Hypothalamus (tissue), 51 donors: ENCODE measurements at places on chromosomes 5 and 9.

GRCh38 chr9:33131790-33132772 is 35.1 kb downstream of the B4GALT1 start:
- no peak for DNase-seq

- DNase-seq, result no peak
These were observed 73.7 kb downstream of the TENT4A start for GRCh38 chr5:6786786-6787495.

GRCh38 chr9:32992595-32993238 is 8.7 kb downstream of the APTX start:
- DNase-seq, result no peak

DNA sequence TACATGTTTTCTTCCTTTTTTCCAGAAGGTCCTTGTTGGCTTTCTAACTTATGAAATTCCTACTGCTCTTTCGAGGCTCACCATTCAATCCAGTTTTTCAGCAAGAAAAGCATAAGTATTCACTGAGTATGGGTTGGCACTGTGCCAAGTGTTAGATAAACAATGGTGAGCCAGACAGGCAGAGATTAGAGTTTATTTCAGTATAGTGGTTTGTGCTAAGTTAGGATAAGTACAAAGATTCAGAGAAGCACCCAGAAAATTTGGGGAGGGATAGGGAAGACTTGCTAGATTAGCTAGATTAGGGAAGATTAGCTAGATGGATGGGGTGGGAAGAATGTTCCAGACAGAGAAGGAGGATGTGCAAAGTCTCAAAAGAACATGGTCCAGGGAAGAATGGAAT is 122.9 kb downstream of the OXCT1 start:
- no peak for DNase-seq

- no peak for DNase-seq
These were observed 7.9 kb upstream of the NEUROG1 start for GRCh38 chr5:135543485-135544304.

- DNase-seq, result no peak
These were observed 74.4 kb downstream of the FGF18 start for GRCh38 chr5:171493646-171494393.

DNA sequence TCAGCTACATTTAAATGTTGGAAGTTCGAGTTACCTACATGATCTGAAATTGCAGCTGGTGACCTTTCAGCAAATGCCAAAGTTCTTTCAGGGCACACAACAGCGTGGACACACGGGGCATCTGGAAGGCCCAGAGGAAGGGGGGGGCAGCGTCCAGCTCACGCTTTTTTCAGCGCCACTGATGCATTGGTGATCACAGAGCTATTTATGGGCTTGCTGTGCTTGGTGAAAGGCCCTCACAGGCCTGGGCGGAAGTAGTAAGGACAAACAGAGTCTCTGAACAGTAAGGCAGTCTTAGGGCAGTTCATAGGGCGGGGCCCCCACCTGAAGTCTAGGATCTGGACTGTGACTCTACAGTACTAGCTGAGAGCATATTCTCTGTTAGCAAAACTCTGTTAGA is 6.6 kb upstream of the FBP2 start:
- no peak for DNase-seq

- DNase-seq, result no peak
These were observed 64.7 kb downstream of the UBE2R2 start for GRCh38 chr9:33881635-33882034.

DNA sequence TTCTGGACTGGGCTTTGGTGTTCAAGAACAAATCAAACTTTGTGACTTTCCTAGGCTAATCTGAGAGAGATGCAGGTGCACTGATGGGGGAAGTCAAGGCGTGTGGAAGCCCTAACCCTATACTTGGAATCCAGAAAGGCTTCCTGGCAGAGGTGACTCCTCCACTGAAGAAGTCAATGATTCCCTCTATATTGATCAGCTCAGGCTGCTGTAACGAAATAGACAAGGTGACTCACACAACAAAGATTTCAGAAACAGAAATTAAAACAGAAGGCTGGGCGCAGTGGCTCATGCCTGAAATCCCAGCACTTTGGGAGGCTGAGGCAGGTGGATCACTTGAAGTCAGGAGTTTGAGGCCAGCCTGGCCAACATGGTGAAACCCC is 69.6 kb upstream of the GGTA1 start:
- no peak for DNase-seq

- DNase-seq, result no peak
These were observed 31.0 kb upstream of the GNA14 start for GRCh38 chr9:77679088-77679487.

- DNase-seq, result no peak
These were observed 43.0 kb downstream of the SFXN1 start for GRCh38 chr5:175521313-175521833.

DNA sequence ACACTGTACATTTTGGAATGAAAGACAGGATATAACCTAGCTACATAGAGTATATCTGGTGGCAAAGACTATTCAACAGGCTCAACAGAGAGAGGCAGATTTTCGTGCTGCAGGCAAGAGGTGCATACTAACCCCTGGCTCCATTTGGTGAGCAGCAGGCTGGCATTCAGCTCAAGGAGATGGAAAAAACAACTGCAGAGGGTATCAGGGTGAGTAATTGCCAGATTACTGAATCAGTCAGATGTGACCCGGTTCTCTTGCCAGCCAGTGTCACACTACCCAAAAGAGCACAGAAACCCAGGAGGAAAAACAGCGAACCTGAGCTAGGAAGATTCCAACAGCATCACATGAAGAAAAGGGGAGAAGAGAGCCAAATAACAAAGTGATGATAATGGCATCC is 130.4 kb upstream of the PRLR start:
- DNase-seq, result no peak

DNA sequence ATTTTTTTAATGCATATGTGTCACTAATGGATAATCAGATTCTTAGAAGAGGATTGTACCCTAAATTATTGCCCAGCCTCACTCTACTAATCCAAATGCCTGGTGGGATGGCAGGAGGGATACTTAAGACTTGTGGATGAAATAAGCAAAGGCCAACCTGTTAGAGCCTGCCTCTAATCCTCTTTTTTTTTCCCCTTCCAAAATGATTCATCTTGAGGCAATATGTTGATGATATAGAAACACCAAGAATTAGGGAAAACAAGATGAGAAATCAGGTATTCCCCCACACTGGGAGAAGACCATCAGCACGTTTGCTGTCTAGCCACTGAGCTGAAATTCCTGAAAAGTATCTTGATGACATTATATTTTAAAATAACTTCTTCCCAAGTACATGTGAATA is 52.0 kb downstream of the RFK start:
- DNase-seq, result no peak

DNA sequence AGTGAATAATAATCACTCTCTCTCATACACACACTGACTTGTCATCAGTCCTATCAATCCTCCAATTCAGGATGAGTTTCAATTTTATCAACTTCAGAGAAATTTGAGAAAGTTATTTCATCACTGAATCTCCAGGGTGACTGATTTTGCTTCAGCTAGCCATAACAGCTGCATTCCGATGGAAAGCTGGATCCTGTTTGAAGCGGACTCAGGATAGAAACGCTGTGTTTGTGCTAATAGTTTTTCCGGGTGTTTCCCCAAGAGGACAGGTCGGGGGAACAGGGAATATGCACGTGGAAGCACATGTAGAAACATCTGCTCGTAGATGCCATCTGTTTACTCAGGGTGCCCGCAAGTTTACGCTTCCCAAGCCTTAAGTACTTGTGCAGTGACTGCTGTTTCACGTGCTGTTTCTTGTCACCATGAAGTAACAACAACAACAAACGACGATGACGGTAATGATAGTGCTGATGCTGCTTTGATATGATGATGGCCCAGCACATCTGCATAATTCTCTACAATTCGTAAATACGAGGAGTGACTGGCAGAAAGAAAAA is 263.7 kb upstream of the DAPK1 start:
- no peak for DNase-seq

GRCh38 chr5:177592905-177593304 is 902 bp downstream of the TMED9 start:
- no peak for DNase-seq

GRCh38 chr5:179759581-179760551 is 27.2 kb downstream of the MAML1 start:
- DNase-seq, result no peak

DNA sequence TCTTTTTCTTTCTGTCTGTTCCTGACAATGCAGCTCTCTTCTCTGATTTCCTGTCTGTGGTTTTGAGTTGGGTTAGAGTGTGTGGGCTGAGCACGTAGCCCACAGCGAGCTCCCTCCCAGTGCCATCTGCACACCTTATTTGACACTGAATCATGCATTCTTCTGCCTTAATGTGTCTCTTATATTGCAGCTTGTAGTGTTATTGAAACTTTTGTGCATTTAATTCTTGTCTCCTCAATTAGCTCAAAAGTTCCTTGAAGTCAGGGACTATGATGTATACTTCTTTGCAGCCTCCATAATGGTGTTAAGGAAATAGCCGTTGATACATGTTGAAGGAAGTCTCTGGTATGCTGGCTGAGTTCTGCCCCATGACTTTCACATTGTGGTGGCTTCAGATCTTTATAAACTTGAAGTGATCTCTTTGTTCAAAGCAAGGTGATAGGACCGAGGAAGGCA is 576.2 kb upstream of the CLINT1 start:
- DNase-seq, result no peak

- no peak for DNase-seq
These were observed 68.2 kb downstream of the UBE2QL1 start for GRCh38 chr5:6516823-6517222.

- DNase-seq, result no peak
These were observed 37.3 kb downstream of the SARDH start for GRCh38 chr9:133700819-133701320.

GRCh38 chr5:56349461-56349860 is 116.3 kb upstream of the ANKRD55 start:
- no peak for DNase-seq

DNA sequence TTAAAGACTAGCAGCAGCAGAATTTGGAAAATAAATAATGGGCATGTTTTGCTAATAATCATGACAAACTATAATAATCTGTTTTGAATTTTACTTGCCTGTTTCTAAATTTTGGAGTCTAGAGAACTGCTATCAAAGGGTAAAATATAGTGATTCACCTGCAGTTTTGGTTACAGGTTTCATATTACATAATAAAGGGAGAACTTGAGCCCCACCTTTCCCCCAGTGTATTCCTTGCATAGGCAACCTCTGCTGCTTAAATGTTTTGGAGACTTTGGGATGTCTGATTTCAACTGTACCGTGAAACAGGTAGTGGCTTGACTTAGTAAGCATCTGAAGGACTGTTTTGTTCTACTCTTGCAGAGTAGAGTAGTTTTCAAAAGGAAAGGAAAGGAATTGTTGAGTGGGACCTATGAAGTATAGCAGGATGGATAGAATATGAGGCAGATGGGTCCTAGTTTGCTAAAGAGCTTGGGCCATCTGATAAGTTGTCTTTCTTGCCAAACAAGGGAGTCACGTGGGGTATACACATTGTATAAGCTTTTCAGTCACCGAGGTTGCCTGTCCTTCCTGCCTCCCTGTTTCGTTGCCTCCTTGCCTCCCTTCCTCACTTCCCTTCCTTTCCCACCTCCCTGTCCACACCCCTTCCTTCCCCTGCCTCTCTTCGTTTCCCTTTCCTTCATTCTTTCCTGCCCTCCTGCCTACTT is 19.1 kb downstream of the CREBRF start:
- no peak for DNase-seq

GRCh38 chr5:6483880-6484382 is 35.3 kb downstream of the UBE2QL1 start:
- no peak for DNase-seq

DNA sequence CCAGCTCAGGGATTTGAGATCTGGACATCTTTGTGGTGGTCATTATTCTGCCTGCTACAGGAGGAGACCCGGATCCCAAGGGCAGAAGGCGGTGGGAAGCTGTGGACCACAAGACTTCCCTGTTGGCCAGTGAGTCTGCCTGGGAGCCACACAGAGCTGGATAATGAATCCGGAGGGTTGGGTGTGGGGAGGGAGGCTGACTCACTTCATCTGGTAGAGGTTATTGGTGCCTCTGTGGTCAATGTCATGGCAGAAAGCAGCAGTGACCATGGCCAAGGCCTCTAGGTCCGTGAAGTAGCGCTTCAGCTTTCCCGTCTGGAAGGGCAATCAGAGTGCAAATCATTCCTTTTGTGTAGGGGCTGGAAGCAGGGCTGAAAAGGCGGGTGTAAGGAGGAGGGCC is 58.5 kb downstream of the PDE6A start:
- DNase-seq, result no peak

DNA sequence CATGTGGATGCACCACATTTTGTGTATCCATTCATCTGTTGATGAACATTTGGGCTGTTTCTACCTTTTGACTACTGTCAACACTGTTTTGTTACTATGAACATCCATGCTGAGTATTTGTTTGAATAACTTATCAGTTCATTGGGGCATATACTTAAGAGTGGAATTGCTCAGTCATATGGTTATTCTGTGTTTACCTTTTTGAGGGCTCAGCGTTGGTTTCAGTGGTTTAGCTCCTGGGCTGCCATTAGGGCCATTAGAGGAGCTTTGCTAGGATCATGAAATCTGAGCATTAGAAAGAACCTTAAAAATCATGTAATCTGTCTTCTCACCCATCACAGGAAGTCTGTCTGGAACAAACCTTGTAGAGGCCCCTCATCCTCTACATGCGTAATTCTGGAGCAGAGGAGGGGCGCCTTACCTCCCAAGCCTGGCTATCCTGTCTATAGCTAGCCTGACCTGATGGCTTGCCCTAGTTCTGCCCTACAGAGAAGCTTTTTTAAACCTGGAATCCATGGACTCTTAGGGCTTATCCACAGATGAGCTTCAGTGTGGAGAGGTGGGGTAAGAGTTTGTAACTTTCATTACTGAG is 92.9 kb downstream of the PDZD2 start:
- no peak for DNase-seq

DNA sequence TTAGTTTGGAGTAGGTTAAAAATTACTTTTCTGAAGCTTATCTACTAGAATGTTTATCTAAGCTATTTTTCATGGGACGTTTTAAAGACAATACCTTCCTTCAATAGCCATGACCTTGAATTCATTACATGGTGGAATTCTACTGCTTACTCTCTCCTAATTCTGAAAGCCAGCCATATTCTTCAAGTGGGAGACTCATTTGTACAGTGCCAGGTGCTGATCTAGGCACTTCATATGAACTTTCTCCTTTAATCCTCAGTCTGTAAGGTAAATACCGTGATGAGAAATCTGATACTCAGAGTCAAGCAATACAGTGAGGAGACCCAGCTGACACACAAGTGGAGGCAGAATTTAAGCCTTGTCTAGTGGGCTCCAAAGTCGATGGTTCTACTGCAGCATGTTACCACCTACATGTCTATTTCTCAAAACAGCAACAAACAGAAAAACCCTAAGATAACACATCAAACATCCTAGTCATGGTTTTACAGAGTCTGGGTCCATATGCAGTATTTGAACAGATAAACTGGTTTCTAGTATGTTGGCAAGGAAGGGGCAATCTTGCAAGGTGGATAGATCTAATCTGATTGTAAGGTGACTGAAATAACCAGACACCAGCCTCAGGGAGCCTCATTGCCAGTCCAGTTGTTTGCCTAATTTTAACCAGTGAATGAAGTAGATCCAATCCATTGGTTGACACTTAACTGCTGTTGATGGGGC is 243.7 kb downstream of the PIK3R1 start:
- DNase-seq, result no peak

- DNase-seq, result no peak
These were observed 309.9 kb downstream of the NR3C1 start for GRCh38 chr5:143093452-143094086.
